ENCODE measurements at places on chromosomes 2 and 18.

DNA sequence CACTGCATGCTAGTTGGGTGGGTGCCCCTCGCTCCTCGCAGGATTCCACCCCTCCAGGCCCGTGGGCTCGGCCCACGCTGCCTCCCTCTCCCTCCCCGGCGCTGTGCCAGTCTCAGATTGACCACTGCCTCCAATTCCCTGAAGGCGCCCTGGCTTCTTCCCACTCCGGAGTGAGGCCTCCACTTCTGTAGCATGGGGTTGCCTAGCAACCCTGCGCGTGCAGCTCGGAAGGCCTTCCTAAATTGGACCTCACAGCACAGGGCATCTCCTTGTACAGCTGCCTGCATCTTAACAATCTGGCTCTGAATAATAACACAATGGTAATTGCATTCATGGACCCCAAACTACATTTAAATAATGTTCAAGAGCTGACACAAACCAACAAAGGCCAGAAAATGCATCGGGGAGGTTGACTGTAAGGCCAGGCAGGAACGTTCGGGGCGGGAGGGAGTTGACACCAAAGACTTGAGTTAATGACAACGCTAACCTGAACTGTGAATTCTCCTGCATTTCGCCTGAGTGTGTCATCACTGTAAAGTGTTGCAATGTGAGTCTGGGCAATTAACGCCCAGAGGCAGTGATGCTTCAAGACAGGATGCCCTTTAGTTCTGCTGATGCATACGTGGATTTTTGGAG is 222.9 kb downstream of the ZBTB7C start:
- DNase-seq: no peak

DNA sequence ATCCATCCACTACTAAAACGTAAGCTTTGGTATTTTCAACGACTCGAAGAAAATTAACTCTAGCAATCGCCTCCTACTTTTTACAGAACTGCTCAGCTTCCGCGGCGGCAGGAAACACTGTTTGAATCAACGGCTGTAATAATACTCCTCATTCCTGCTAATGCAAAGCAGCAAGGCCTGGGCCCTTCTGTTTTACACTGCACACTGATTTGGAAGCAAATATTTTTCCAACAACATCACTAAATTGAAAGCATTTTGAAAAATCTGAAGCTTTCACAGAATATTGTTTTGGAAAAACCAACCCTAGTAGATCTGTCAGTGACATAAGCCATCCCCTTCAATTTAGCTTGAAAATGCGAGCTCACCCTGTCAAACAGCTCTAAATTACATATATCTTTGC is 261.2 kb downstream of the TXNL1 start:
- DNase-seq: no peak

DNA sequence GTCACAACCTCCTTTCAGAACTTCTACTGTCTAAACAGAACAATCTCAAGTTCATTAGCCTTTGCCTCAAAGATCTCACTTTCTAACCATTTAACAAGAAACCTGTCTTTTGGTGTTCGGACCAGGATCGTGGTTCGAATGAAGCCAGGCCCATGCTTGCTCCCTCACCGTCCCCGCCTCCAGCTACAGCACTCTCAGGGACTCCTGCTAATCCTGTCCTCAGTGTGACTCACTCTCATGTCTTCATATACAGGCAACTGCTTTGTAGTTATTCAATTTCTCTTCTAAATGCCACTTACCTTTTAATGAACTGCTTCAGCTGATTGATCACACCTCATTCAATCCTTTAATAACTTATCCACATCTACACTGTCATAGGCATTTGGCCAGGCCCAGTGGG is 15.8 kb downstream of the SERTAD2 start:
- no peak for DNase-seq

- no peak for DNase-seq
Observed at GRCh38 chr2:75667884-75668283, 21.3 kb downstream of the MRPL19 start.

GRCh38 chr2:122737429-122738077 is 982.1 kb downstream of the TSN start:
- DNase-seq: no peak

GRCh38 chr2:147649998-147650397 is 194.8 kb upstream of the ACVR2A start:
- no peak for DNase-seq

GRCh38 chr2:21059885-21060610 is 16.2 kb upstream of the APOB start:
- DNase-seq: no peak

DNA sequence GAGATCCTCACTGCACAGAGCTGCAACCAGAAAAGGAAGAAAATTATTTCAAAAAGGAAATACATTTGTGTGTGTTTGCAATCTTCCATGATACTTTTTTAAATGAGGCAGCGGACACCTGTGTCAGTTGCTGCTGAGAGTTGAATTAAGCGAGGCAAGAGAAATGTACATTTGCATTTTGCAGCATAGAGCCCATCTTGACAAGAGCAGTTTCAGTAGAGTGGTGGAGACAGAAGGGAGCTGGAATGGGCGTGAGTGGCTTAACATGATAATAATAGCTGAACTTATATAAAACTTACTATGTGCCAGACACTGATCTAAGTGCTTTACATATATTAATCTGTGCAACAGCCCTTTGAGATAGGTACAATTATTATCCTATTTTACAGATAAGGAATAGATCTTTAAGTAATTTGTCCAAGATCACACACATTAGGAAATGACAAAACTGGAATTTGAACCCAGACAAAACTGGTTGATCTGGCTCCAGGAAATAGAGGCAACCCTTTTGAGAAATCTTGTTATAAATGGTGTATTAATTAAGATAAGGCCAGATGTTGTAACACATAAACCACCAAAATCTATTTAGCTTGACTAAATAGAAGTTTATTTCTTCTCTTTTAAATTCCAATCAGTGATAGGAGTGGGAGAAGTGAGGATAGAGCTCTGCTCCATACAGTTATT is 68.7 kb downstream of the SDC1 start:
- DNase-seq: no peak

All from activated B cell treated with CpG ODN at 0.5 μM for 24 hours (primary cell).